ENCODE measurements at places on chromosomes 2 and 18.

DNA sequence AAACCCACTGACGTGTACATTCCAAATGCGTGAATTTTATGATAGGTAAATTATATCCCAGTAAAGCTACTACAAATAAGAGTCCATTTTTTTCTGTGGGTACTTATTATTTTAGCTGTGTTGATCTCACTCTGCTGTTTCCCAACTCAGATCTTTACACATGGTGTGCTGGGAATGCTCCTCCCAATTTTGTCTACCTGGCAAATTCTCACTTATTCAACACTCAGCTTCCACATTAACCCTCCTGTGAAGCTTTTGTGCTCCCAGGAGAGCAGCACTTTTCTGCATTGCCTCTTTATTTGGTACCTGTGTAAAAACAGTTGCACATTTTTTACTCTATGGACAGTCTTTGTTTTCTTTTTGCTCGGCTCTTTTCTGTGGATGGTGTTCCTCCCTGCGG is 38.6 kb upstream of the ATP5MC3 start:
- DNase-seq = no peak
- no peaks in the 10 kb centered on the region for H3K36me3 ChIP-seq
- peaks cover 49% of the 10 kb centered on the region for H3K27me3 ChIP-seq
- H3K4me1 ChIP-seq = no peaks in the 10 kb centered on the region
- H3K27ac ChIP-seq = no peak overlapping the region
- no peak overlapping the region for H3K4me3 ChIP-seq

GRCh38 chr2:152508446-152508845 is 173.5 kb downstream of the FMNL2 start:
- H3K27ac ChIP-seq = peak overlapping the region; percentile 35
- no peaks in the 10 kb centered on the region for H3K27me3 ChIP-seq
- H3K4me3 ChIP-seq = no peak overlapping the region
- no peak for DNase-seq
- H3K36me3 ChIP-seq = peaks cover 3% of the 10 kb centered on the region
- H3K4me1 ChIP-seq = peaks cover 29% of the 10 kb centered on the region

DNA sequence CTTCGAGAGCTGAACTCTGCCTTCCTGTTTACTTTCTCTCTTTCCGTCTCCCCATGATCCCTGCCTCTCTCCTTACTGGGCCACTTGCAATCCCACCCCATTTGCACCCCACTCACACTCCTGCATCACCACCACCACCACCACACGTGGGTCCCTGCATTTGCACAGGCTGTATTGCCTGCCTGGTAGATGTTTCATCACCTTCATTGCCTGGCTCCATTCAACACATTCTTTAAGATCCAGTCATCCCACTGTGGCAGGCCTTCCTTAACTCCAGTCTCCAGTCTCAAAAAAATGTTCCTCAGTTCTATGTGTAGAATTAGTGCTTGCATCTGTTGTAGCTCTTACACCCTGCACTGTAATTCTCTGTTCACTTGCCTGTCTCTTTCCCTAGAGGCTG is 13.9 kb downstream of the NOSTRIN start:
- peaks cover 18% of the 10 kb centered on the region for H3K4me1 ChIP-seq
- H3K27ac ChIP-seq = no peak overlapping the region
- no peak overlapping the region for H3K4me3 ChIP-seq

DNA sequence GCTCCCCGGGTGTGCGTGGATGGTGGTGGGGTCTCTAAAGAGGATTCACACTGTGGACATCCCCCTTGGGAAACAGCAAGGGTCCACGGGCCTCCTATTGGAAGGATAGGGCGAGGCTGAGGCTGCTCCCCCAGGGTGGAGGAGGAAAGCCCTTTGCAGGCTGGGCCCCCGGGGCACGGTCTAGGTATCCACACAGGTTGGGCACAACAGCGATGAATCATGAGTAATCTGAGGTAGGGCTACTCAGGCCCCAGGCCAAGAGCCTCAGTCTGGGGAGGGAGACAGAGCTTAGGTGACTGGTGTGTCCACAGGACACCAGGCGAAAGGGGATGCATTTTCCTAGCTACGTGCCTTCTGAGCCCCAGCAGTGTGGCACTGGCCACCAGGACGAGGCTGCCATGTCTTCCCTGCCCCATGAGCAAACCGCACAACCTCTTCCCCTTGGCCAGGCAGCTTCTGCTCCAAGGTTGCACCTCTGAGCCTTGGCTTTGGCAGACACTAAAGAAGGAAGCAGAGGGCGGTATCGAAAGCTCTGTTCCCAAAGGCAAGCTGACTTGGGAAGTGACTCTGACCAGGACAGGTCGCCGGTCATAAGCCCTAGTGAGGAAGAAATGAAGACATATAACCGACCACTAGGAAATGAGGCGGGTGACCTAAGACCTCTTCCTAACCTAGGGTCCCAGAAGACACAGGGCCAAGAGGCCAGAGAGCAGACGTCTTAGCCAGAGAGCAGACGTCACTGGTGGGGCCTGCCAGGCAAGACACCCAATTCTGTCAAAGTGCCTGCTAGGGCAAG is 14.6 kb upstream of the SEMA4C start:
- peak overlapping the region; percentile 37 for H3K27ac ChIP-seq
- no peak overlapping the region for H3K4me3 ChIP-seq
- H3K36me3 ChIP-seq = no peaks in the 10 kb centered on the region
- no peaks in the 10 kb centered on the region for H3K27me3 ChIP-seq
- no peak for DNase-seq
- H3K4me1 ChIP-seq = peaks cover 70% of the 10 kb centered on the region

DNA sequence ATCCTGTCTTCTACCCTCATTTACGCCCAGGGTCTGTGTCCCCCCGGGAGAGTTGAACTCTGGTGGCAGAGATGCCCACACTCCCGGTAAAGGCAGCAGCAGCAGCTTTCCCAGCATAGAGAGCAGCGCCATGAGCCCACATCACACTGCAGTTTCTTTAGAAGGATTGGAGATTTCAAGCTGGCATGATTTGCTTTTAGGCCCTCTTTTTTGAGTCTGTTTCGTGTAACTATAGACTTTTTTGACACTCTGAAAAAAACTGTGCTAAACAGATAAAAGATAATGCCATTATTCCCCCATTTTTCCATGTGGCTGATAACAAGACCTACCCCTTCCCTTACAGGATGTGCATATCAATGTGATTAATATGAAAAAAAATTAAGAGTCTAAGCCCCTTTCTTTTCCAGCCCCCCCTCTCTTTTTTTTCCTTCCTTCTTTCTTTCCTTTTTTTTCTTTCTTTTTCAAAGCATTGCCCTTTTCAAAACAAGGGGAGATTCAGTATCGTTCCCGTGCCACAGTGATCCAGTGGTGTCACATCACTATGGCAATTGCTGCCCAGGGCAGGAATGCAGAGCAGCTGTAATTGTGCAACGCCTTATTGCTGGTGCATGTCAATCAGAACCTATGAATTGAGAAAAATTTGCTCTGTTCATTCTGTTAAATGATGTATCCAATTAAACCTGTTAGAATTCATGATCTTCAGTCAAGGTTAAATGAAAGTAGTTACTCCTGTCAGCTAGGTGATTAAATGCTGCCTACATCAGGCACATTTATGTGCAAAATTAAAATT is 104.5 kb downstream of the CDCA7 start:
- H3K4me3 ChIP-seq = no peak overlapping the region
- peaks cover 6% of the 10 kb centered on the region for H3K4me1 ChIP-seq
- H3K27me3 ChIP-seq = peaks cover 24% of the 10 kb centered on the region
- no peaks in the 10 kb centered on the region for H3K36me3 ChIP-seq

GRCh38 chr2:55498582-55498981 is 20.9 kb upstream of the CFAP36 start:
- no peaks in the 10 kb centered on the region for H3K27me3 ChIP-seq
- no peak overlapping the region for H3K4me3 ChIP-seq
- H3K27ac ChIP-seq = no peak overlapping the region
- no peak for DNase-seq
- no peaks in the 10 kb centered on the region for H3K4me1 ChIP-seq

DNA sequence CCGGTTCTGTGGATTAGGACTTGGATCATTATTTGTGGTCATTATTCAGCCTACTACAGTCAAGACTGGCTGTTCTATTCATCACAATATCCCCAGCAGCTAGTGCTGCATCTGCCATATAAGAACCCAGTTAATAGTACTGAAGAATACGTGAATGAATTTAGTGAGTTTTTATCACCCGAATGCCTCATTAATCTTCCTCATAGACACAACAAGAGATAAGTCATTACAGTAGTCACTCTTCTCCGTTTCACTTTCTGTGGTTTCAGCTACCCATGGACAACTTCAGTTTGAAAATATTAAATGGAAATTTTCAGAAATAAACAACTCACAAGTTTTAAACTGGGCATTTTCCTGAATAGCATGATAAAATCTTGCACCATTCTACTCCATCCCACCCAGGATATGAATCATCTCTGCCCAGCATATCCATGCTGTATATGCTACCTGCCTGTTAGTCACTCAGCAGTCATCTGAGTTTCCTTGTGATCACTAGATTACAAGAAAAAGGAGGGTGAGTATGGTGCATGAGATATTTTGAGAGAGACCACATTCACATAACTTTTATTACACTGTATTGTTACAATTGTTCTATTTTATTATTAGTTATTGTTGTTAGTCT is 363.7 kb upstream of the CHAC2 start:
- H3K27ac ChIP-seq = no peak overlapping the region
- H3K4me1 ChIP-seq = no peaks in the 10 kb centered on the region
- no peaks in the 10 kb centered on the region for H3K27me3 ChIP-seq
- H3K36me3 ChIP-seq = no peaks in the 10 kb centered on the region

GRCh38 chr2:152099367-152100050 is 665 bp upstream of the CACNB4 start:
- H3K4me3 ChIP-seq = peak overlapping the region; percentile 83
- peaks cover 72% of the 10 kb centered on the region for H3K27me3 ChIP-seq
- H3K27ac ChIP-seq = peak overlapping the region; percentile 13

GRCh38 chr18:25066516-25066915 is 285.4 kb downstream of the ZNF521 start:
- no peak overlapping the region for H3K4me3 ChIP-seq
- H3K27me3 ChIP-seq = no peaks in the 10 kb centered on the region
- DNase-seq = no peak
- H3K36me3 ChIP-seq = no peaks in the 10 kb centered on the region

- H3K36me3 ChIP-seq = no peaks in the 10 kb centered on the region
- no peaks in the 10 kb centered on the region for H3K27me3 ChIP-seq
- H3K27ac ChIP-seq = no peak overlapping the region
- no peak overlapping the region for H3K4me3 ChIP-seq
Measured at GRCh38 chr2:71811726-71812125, 335.9 kb downstream of the CYP26B1 start.

DNA sequence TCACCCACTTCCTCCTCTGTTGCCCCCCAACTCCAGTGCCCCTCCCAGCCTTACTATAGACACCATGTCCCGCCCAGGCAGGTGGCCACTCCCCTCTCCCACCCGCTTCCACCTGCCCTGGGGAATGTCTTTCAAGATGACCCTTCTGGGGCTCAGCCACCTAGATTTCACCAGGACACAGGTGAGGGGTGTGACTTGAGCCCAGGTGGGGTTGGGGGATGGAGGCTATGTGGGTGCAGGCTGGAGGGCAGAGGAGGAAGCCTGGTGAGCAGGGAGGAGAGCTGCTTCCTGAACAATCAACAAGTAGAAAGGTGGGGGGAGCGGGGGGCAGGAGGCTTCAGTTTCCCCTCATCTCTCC is 8.7 kb downstream of the ADRA2B start:
- peaks cover 3% of the 10 kb centered on the region for H3K27me3 ChIP-seq
- DNase-seq = no peak
- no peaks in the 10 kb centered on the region for H3K36me3 ChIP-seq
- peaks cover 7% of the 10 kb centered on the region for H3K4me1 ChIP-seq
- no peak overlapping the region for H3K4me3 ChIP-seq
